ENCODE measurements at places on chromosomes 16 and 17. TPM values are rescaled to one million over a fixed set of nuclear protein-coding genes. Genes with fewer than 3 reads are reported as not detected.

DNA sequence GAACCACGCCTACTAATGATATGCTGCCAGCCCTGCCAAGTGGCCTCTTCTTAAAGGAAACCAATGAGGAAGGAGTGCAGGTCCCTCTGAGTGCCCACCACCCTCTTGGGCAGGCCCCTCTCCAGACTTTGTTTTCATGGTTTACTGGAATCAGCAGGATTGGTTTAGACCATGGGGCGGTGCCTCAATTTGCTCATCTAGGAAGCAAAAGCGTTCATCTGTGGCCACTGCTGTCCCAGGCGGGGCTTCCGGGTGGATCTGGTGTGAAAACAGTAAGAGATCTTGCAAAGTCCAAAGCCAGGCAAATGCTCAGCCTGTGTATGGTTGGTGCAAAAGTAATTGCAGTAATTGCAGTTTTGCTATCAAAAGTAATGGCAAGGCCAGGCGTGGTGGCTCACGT, 71.3 kb downstream of the AMFR start:
- DNase-seq = no peak

GRCh38 chr16:54503011-54503855, 216.6 kb upstream of the IRX3 start:
- DNase-seq = no peak

GRCh38 chr17:17191961-17192381, 14.2 kb downstream of the PLD6 start:
- DNase-seq = no peak

The SLC13A5 gene
- total RNA-seq = not detected

DNA sequence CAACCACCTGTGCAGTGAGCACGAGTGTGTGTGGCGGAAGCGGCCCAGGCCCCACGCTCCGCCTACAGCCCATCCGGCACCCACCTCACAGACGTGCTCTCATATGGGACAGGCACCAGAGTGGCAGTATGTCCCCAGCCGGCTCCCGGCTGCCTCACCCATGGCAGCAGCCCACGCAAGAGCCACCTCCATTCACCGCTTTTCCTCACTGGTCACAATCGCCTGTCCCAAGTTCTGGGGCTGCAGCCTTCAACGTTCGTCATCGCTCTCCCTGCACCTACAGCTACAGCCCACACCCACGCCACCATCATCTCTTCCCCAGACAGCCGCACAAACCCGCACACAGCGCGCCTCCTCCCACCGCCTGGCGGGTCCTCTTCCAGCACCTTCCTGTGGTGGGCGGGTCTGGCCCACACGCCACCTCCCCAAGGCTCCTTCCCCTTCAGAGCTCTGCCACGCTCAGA, 17.5 kb upstream of the TRAP1 start:
- DNase-seq = no peak

- DNase-seq = no peak
Measured at GRCh38 chr17:37791447-37792399, 46.9 kb upstream of the HNF1B start.

DNA sequence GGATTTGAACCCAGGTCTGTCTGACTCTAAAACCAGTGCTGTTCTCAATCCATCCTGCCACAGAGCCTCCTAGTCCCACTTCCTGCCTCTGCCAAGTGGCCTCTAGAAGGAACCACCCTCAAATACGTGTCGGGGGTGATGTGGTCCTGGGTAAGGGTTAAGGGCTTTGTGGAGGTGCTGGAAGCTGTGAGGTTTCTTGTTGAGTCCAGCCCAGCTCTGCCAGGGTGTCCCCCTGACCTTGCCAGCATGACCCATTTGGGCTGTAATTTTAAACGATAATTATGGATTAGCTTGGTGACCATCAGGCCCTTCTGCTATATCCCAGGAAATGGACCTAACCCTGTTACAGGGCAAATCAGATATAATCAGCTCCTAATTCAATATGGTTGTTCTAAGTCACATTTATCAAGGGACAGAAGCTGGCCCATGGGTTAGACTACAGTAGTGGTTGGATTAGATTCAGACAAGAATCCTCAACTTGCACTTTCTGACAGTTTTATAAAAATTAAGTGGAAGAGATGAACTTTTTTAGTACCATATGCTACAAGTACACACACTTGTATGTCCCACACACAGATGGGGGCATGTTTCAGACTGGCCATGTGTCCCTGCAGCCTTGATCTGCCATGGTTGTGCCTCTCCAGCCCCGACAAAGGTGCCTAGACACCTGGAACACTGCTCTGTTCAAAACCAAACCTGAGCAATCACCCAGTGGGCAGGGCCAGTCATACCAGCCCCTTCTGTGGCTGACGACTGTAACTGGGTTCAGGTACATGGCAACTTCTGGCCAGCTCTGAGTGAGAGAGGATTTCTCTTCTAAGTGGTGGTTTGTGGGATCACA, 48.0 kb downstream of the SMPD3 start:
- DNase-seq = no peak

The DRC7 gene
- 0.49 TPM for total RNA-seq

GRCh38 chr16:64409783-64410210, 712.1 kb downstream of the CDH11 start:
- no peak for DNase-seq

The CA5A gene
- not detected for total RNA-seq

DNA sequence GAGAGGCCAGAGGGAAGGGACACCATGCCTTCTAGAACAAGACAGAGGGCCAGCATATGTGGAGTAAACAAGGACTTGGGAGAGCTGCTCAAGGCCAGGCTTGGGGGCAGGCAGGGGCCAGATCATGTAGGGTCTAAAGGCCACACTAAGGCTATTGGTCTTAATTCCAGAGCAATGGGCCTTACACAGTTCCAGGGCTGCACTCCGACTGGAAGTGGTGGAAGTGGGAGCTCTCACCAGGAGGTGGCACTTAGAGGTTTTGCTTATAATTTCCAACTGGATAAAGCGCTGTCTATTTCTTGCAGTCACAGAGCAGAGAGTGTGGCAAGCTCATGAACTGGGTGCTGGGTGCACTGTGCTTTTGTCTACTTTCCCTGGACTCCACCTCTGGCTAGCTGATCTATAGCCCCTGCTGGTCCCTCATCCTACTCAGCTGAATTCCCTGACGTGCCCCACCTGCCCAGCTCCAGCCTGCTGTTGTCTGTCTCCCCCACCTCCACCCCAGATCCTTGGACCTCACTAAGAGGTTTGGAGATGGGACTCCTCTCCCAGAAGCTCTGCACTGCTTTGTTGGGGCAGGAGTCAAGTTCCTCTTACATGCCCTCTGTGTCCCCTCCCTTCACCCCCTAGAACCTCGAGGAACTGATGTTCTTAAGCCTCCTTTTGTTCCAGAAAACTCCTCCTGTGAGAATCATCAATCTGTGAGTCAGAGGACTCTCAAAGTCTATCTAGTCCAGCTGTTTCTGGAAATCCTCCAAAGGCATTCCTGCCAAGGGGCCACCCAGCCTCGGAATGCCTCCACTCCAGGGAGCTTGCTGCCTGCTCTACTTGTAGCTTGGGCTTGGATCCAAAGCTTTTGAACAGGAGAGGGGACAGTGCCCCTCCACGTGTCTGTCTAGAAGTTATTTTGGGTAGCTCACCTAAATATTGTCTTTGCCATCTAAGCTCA, 48.1 kb upstream of the KSR1 start:
- no peak for DNase-seq

DNA sequence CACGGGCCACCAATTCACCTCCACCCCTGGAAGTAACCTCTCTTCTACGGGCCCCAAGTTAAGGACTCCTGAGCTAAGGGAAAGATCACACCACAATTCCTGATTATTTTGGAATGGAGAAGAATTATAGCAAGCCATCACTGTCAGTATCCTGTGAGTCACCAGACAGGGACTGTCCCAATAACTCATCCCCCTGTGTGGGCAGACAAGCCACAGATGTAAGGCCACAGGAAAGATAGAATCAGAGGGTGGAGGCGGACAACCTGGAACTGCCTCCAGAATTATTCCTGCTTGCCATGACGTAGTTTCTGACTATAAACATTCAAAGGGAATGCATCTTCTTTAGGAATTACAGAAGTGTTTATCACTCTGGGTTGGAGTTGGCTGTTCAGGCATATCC, 5.8 kb upstream of the MYO1D start:
- DNase-seq = no peak

- DNase-seq = no peak
Measured at GRCh38 chr16:51938861-51939260, 608.1 kb downstream of the TOX3 start.

The PRR29 gene
- 3.5 TPM for total RNA-seq

The ATP1B2 gene
- total RNA-seq = 10.0 TPM

DNA sequence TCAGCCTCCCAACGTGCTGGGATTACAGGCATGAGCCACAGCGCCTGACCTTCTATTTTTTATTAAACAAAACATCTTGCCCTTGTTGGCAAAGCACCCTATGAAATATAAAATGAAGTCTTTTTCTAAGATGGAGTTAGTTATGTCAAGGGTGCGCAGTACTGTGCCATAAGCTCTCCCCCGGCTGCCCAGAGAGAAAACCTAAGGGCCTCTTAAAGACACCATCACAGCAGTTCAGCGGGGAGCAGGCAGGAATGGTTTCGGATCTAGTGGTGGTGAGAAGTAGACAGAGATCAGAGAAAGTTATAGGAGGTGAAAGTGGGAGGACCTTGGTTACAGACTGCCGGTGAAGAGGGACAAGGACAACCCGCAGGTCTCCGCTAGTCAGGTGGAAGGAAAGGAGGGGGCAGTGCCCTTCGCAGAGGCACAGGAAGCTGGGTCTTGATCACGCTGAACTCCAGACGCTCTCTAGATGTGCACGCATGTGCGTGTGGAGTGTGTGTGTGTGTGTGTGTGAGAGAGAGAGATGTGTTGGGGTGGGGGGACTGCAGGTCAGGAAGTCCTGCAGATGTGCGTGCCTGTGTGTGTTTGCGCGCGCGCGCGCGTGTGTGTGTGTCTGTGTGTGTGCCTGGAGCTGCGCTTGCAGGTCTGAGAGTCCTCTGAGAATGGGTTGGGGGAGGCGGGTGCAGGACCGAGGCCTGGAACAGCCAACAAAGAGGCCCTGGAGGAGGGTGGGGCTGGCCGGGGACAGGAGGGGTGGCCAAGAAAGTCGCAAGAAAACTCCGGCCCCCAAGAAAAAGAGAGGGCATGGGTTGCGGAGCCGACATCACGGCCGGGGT, 748 bp upstream of the CMTM3 start:
- DNase-seq = peak; percentile 82

The UBE2Z gene
- total RNA-seq = 81.9 TPM
